ENCODE measurements at places on chromosomes 12 and 14.

GRCh38 chr14:95236221-95236620 lies 78.9 kb upstream of the DICER1 start:
- no peak for DNase-seq

GRCh38 chr12:57330992-57331391 lies 80.0 kb upstream of the STAC3 start:
- DNase-seq = no peak

DNA sequence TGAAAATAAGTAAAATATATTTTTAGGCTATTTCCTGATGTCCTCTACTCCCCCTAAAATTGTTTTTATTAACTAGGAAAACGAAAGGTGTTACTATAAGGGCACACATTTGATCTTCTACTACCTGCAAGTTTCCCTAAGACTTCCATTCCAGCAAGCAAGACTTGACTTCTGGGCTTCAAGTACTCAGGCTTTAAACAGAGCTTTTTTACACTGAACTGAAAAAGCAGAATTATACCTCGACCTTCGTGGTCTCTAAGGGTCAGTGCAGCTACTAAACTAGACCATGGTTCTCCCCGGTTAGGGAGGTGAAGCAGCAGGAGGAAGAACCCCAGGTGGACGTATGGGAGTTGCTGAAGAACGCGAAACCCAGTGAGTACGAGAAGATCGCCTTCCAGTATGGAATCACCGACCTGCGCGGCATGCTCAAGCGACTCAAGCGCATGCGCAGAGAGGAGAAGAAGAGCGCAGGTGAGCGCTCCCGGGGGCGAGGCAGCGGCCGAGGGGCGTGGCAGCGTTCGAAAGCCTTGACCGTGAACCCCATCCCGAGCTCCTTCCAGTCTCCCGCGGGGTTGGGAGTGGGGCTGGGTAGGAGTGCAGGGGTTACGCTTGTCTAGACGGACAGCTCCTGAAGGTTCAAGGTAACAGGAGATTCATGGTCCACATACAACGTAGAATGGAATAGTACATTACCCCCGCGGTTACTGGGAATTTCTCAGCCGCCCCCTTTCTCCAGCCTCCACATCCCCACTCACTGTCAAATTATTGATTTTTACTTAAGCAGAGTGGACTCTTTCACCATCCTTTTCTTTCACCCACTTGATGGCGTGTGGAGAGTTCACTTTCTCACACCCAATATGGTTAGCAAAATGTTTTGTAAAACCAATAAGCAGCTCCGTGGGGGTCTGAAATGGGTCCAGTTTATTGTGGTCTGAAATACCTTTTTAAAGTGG lies 47.6 kb downstream of the MYBPC1 start:
- DNase-seq = no peak

GRCh38 chr14:74140374-74140850 lies 55.7 kb downstream of the LIN52 start:
- DNase-seq = no peak

DNA sequence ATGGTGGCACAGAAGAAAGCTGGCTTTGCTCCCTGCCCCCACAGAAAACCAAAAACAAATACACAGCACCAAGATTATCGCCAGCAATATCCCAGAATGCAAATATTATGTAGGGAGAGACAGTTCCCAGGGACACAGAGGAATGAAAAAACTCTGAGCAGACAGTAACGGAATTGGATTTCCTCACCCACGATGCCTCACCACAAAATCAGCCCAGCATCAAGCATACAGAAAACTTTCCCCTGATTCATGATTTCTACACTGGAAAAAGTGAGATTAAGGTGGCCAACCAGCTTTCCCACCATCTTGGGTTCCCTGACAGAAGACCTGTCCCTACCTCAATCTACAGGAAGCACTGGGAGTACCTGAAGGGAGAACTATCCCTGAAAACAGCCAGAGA lies 36.6 kb downstream of the PARP11 start:
- DNase-seq = no peak

DNA sequence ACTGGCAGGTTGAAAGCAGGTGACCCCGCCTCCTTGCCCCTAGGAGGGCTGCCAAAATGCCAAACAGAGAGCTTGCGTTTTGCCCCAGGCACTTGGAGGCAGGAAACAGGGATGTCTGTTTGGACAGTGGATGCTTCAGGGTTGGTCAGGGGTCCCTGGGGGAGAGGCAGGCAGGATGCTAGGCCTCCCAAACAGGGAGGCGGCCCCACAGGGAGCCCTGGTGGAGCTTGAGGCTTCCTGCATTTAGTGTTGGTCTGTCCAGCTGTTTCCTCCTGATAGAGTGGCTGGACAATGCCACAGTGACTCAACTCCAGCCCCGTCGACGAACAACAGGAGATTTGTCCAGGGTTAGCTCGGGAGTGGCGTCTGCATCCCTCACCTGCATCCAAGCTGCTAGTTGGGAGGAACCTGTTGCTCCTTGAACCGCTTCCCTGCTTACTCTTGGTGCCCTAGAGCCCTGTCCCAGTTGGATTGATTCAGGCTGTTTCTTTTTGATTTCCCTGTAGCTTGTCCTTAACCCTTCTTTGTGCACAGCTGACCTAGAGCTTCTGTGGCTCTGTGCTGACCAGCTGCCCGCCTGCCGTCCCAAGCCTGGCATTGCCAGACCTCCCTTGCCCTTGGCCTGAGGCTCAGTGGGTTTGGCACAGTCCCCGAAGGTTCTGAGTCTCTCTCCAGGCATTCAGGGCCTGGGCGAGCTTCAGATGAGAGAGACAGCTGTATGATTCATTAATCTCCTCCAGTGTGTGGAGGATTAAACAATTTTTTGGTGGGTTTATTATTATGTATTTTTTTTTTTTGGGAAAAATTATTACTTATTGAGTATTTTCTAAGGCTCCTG lies 45.9 kb downstream of the TSPAN9 start:
- DNase-seq = no peak

- DNase-seq = no peak
Measured at GRCh38 chr12:116540622-116541152, 18.5 kb upstream of the MAP1LC3B2 start.

DNA sequence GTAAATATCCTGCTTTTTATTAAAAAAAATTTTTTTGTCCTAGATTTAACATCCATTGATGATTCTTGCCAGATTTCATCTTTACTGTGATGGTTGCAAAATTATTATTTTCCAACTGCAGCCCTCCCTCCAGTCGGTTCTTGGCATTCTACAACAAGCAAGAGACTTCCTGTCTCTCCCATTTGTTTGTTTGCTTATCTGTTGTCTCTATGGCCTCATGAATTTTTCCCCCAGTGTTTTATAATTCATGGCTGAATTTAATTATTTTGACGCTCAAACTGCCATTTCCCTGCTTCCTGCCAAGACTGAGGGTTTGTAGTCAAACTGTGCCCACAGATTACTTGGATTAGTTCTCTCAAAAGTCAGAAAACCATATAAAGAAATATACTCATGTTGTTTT lies 25.9 kb downstream of the CGRRF1 start:
- no peak for DNase-seq

DNA sequence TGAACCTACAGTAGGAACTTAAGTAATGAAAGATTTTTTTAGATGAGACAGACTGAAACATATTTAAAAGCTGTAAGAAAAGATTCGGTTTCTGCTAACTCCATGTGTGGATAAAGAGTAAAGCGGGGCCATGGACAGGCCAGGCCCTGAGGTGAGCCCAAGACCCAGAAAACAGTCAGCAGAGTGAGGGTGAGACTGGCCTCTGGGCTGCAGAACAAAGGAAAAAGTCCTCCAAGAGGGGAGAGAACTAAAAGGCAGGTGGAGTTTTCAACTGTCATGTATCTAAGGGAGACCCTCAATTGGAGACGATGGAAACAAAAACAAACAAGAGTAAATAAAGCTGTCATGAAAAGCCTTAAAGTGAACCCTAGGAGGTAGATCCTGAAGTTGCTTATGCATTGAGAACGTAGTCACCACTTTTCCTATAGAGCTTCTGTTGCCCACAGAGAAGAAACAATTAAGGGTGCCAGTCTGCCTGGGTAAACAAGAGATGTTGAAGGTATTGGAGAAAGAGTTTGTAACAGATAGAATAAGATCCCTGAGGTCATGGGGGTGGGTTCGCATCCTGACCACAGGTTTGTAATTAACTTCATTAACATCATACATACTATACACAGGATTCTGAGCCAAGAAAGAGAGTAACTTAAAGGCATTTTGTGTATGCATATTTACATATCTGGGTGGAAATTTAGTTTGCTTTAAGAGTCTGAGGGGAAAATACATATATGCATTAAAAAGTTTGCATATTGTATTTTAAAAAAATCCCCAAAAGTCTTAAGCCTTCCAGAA lies 268.7 kb upstream of the PDE3A start:
- no peak for DNase-seq

DNA sequence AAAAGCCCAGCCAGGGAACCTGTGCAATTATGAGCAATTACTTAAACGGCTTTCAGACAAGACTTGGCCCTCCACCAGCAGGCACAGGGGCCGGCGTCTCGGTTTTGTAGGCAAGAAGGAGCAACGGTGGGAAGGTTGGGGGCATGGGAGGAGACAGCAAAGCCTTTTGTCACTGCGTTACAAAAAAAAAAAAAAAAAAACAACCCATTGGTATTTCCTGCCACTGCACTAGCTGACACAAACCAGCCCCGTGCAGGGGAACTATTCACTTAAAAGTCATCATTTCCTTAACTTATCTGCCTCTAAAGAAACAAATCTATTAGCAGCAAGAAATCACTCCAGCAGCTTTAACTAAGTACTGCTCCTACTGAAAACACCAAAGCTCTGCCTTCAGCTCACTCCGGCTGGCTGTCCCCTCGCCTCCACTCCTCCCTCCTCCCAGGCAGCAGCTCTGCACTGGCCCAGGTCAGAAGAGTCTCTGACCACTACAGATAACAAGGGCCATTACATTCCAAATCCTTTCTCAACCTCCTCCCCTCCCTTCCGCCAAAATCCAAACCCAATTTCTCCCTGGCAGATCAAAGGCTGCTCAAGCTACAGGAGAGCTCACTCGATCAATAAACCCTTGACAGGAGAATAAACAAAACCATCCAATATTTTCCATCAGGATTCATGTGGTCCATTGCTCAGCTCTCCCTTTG lies 105.2 kb upstream of the CDKN3 start:
- DNase-seq = no peak

- no peak for DNase-seq
Measured at GRCh38 chr12:109678719-109679118, 34.9 kb upstream of the FAM222A start.

- no peak for DNase-seq
Measured at GRCh38 chr12:47778881-47779280, 5.8 kb downstream of the SLC48A1 start.

- no peak for DNase-seq
Measured at GRCh38 chr12:1777798-1778197, 42.6 kb upstream of the LRTM2 start.

DNA sequence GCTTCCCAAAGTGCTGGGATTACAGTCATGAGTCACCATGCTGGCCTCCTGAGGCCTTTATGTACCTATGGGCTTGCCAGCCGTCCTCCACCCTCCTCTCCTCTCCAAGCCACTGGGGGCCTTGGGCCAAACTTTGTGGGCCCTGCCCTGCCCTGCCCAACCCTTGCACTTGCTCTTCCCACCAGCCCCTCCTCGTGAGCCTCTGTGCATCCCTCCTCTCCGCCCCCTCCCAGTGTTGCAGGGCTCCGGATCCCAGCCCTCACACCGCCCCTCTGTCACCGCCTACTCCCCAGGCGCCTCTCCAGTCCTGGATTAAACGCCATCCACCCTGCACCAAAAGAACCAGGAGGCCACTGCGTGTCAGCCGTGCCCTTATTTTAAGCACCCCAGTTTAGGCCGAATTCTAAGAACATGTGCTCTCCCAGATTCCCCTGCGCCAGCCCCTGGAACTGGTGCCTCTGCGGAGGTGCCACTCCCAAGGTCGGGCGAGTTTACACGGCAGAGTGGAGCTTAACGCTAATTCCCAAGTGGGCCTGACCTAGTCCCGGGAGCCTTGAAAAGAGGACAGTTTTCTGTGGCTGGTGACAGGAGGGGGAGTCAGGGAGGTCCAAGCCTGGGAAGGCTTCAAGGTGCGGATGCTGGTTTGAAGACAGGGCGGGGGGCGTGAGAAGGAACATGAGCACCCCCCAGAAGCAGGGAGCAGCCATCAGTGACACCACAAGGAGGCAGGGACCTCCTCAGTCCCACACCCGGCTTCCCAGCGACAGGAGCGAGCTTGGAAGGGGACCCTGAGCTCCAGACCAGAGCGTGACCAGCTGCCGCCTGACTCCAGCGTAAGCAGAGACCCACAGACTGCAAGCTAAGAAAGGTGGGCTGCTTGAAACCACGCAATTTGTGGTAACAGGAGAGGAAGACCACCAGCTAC lies 21.2 kb upstream of the CDCA4 start:
- DNase-seq = no peak

DNA sequence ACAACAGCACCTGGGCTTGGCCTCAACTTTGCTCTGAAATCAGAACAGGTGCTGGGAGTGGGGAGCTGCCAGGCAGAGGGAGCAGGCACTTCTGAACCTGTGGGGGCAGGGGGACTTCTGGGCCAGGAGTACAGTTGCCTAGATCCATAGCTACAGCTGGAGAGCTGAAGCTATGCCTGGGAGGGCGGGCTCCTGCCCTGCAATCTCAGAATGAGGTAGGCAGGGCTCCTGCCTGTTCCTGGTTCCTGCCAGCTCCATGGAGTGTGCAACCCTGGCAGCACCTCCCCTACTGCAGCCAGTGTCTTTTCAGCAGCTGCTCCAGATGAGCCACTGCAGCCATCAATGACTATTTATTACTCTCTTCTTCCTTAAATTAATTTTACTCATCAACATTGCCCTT lies 62.1 kb upstream of the NAV3 start:
- no peak for DNase-seq

GRCh38 chr12:58106195-58106594 lies 164.8 kb downstream of the ATP23 start:
- DNase-seq = no peak

DNA sequence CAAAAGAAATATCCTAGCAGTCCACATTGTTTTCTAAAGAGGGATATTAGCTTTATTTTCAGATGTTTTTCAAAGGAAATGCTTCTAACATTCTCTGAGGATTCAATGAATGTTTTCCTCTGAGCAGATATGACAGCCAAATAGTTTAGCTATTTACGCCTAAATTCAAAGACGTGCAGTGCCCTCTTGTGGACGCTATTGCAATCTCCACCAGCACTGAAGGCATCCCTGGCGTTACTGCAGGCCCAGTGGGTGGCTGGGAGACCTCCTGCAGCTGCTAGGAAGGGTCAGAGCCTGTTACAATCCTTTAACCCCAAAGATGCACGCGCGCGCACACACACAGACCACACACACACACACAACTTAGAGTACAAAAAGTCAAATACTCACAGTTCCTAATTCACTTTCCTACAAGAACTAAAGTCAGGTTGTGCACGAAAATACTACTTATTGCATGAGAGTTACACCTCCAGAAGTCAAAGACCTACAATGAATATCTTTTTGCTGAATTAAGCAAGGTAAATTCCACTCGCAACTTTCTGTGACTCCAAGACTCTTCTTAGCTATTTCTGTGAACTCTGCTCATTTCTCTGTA lies 589.3 kb upstream of the TMEM132C start:
- no peak for DNase-seq

- no peak for DNase-seq
Measured at GRCh38 chr14:89720076-89720687, 234.3 kb downstream of the EFCAB11 start.

- DNase-seq = no peak
Measured at GRCh38 chr14:30874999-30875787, 834 bp downstream of the COCH start.

GRCh38 chr12:94260017-94260416 lies 111.6 kb downstream of the PLXNC1 start:
- DNase-seq = no peak

- DNase-seq = no peak
Measured at GRCh38 chr12:122886851-122887818, 8.8 kb downstream of the VPS37B start.

- DNase-seq = no peak
Measured at GRCh38 chr12:108268397-108268796, 70.7 kb downstream of the CMKLR1 start.

Data from stimulated activated CD8-positive, alpha-beta memory T cell treated with anti-CD3 and anti-CD28 coated beads, Interleukin-12 subunit alpha, Interleukin-12 subunit beta, amount 100 ng/mL, for 4 hours (primary cell).